ENCODE measurements at places on chromosomes 2 and 18. TPM values are rescaled to one million over a fixed set of nuclear protein-coding genes. Genes with fewer than 3 reads are reported as not detected.
A peak's percentile ranks its signal among the peaks of the same experiment; 100 is the strongest.

DNA sequence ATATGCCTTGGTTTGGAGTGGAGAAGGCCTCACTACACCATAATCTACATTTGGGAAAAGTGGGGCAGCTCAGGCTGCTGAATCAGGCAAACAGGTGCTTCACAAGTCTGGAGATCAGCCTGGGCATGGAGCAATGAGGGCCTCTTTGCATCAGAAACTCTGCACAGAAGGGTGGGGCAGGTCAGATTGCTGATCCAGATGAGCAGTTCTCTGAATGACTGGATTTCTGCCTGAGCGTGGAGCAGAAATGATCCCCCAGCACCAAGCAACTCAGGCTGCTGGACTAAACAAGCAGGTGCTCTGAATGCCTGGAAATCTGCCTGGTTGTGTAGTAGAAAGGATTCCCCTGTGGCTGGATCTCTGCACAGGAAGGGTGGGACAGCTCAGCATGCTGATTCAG is 605.3 kb upstream of the ZNF804A start:
- DNase-seq, result no peak

DNA sequence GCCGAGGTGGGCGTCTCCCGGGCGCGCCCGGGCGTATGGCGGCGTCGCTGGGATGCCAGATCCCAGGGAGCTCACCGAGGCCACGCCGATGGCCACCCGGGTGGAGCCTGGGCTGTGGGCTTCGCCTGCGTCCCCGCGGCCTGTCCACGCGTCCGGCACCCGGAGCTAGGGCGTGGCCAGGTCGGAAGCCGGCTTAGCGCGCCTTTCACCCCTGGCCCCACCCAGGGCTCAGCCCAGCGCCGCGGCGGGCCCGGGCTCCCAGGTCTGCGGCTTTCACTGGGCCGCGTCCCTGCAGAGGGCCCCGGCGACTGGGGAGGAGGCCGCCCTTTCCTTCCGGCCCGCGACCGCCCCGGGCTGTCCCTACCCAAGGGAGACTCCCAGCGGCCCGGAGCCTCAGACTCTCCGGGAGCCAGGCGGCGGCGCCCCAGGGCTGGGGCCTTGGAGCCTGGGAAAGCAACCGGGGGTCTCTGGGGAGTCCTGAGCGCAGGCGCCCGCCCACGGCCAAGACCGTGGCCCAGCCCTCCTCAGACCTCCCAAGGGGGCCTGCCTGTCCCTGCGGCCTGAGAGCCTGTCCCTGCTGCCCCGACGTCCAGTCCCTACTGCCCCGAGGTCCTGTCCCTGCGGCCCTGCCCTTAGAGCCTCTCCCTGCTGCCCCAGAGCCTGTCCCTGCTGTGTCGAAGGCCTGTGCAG is 36.3 kb upstream of the ITM2C start:
- DNase-seq, result no peak

The LOXL3 gene
- total RNA-seq, result 3.7 TPM

GRCh38 chr2:224039770-224040440 is 819 bp upstream of the SERPINE2 start:
- no peak for DNase-seq

The GCG gene
- not detected for total RNA-seq

GRCh38 chr2:235647877-235648276 is 154.0 kb downstream of the AGAP1 start:
- peak; percentile 40 for DNase-seq

- no peak for DNase-seq
These were observed 60.5 kb downstream of the KLHL29 start for GRCh38 chr2:23445450-23445868.

- no peak for DNase-seq
These were observed 35.0 kb downstream of the RPL37A start for GRCh38 chr2:216533609-216534008.

DNA sequence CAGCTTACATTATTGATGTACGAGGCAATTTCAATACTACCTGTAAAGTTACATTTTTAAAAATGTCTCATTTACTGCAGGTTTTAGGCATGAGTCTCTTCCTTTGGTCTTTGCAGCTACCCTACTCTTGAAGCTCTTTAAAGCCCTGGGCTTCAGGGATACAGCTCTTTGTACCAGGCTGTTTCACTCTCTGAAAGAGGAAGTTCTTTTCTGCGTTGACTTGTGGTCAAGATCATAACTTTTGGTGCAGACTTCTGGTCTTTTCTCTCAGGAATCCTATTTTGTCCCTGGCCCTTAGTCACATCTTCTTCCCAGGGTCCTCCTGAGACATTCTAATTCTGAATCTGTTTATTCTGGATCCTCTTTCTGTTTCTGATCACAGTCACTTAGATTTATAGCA is 16.6 kb upstream of the HRH4 start:
- no peak for DNase-seq

The IL1B gene
- total RNA-seq, result 2.4 TPM

The DAW1 gene
- total RNA-seq, result not detected

The MYOM1 gene
- total RNA-seq, result 70.2 TPM

DNA sequence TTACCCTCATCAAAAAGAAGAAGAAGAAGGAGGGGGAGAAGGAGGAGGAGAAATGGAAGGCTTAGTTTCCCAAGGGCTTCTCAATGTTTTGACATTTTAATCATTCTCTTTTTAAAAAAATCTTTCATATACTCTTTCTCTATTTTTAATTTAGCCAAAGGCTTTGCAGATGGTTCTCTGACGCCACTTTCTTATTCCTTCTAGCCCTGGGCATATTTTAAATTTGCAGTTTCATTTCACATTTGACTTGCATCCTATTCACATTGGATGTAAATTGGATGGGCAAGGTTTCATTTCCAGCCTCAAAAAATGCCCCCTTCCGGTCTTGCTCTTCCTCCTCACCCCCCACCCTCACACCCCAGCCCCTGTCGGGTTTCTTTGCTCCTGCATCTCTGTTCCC is 29.8 kb downstream of the MAL start:
- no peak for DNase-seq

DNA sequence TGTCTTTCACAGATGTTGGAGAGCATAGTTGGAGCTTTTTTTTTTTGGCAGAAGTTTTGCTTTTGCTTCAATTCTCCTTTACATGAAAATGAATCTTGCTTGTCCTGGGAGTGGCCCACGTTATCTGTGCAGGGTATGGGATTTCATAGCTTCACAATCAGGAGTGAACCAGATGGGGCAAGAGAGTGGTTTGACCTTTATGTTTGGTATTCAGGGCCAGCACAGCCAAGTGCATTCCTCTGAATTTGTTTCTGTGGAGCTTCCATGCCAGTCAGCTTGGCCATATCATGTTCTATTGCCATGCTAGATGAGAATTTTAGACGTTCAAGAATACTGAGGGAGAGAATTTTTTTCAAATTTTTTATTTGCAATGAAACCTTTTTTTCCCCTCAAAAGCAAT is 116.6 kb downstream of the PRPF40A start:
- no peak for DNase-seq

DNA sequence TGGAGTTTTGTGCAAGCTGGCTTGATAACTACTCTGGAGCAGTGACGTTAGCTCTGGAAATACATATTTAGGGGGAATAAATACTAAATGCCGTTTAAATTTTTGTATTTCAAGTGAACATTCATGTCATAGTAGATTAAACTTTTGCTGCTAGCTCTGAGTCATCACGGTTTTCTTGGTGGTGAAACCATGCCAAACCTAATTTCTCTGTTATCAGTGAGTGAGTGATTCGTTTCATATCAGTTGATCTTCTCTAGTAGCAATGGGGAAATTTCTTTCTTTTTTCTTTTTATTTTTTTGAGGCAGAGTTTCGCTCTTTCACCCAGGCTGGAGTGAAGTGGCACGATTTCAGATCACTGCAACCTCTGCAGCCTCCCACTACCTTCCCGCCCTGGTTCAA is 211.1 kb downstream of the PTPRM start:
- no peak for DNase-seq

- no peak for DNase-seq
These were observed 35.8 kb downstream of the CCDC68 start for GRCh38 chr18:54923339-54923956.

Data from skin of body (tissue), 3 donors.